NCI-H1048 (cell line): ENCODE measurements at places on chromosomes 1 and 21.
A peak's percentile ranks its signal among the peaks of the same experiment; 100 is the strongest.

DNA sequence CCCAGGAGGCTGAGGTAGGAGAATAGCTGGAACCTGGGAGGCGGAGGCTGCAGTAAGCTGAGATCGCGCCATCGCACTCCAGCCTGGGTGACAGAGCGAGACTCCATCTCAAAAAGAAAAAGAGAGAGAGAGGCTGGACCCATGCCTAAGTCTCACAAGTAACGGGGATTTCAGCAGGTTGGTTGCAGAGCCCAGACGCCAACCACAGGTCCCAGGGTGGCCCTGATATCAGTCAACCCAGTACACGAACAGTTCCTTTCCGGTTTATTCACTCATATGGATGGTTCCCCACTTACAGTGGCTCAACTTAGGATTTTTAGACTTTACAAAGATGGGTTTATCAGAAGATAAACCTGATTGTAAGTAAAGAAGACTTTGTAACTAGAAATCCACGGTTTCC, 40.9 kb downstream of the CLSTN1 start:
- DNase-seq: no peak

- DNase-seq: no peak
These were observed 176.9 kb upstream of the VAMP3 start for GRCh38 chr1:7594002-7594713.

DNA sequence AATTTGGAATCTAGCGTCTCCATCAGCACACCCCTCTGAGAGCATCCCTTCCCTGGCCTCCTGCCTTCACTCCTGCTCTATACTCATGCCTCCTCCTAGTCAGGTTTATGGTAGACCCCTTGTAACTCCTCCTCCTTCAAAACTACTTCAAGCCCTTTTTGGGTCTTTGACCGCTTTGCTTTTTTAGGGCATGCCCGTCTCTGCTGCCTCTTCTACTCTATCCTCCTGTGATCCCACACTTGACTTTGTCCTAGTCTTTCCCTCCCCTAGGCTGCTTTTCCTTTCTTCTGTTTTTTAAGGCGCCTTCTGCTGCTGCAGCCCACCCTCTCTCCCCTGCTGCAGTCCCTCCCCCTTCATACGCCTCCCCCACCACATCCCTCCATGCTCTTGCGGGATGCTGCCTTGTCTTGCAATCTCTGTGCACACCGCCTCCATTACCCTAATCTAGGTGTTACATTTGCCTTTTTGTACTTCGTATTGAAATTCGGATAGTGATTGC, 1.5 kb downstream of the SNX27 start:
- no peak for DNase-seq

GRCh38 chr1:112808861-112809684, 93.9 kb upstream of the PPM1J start:
- peak; percentile 40 for DNase-seq
